ENCODE measurements at places on chromosomes 2 and 18.
A peak's percentile ranks its signal among the peaks of the same experiment; 100 is the strongest.

DNA sequence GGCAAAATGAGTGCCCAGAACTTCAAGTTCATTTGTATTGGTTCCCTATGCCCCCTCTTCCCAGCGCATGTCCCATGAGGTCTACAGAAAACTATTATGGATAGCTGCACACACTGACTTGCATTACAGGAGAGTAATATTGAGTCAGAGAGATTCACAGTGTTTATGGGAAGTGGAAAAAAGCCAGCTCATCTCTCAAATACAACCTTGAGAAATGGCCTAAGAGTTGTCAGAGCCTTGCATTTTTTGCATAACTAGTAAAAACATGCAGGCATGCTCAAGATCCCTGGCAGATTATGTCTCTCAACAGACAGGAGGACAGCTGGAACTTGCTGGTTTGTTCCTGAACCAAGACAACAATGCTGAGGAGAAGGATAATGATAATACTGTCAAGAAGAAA is 1292.8 kb downstream of the DSC3 start:
- peak; percentile 52 for DNase-seq

- peak; percentile 75 for DNase-seq
These were observed 8.9 kb downstream of the TFPI start for GRCh38 chr2:187545238-187545751.

DNA sequence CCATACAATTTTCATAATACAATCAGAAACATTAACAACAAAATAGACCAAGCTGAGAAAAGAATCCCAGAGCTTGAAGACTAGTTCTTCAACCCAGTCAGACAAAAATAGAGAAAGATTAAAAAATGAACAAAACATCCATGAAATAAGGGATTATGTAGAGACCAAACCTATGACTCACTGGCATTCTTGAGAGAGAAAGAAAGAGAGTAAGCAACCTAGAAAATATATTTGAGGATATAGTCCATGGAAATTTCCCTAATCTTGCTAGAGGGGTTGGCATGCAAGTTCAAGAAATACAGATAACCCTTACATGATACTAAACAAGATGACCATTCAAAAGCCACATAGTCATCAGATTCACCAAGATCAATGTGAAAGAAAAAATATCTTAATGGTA is 281.7 kb downstream of the CCDC85A start:
- DNase-seq = no peak

GRCh38 chr2:133306236-133306635 is 262.0 kb downstream of the NCKAP5 start:
- DNase-seq = no peak

GRCh38 chr2:24914713-24915112 is 5.3 kb downstream of the ADCY3 start:
- no peak for DNase-seq

All from cardiac fibroblast (primary cell).